ENCODE measurements at places on chromosomes 7 and 10. TPM values are rescaled to one million over a fixed set of nuclear protein-coding genes. Genes with fewer than 3 reads are reported as not detected.

GPNMB gene
- total RNA-seq = not detected

GJD4 gene
- 0.24 TPM for total RNA-seq

CPVL gene
- total RNA-seq = 49.5 TPM

AS3MT gene
- total RNA-seq = 11.4 TPM

CNPY1 gene
- not detected for total RNA-seq

PWWP2B gene
- 35.7 TPM for total RNA-seq

GRM3 gene
- not detected for total RNA-seq

ACSL5 gene
- total RNA-seq = not detected

HOXA13 gene
- total RNA-seq = not detected

SPDYE2B gene
- total RNA-seq = not detected

CNPY4 gene
- 16.8 TPM for total RNA-seq

DNA sequence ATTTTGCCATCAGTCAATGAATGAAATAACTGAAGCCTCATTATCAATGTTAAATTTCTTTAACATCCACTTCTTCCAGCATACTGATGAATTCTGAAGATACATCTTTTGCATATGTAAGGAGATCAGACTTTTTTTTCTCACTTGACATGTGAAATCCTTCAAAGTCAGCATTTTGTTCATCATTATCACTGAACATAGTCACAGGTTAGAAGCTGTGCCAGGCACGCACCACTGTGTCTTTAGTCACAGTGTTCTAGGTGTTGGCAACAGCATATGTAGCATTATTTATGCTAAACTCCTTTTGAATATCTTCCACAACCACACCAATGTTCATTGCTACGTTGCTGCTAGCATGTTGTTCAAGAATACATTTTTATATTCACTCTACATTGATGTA lies 424.2 kb upstream of the LRGUK start:
- no peak for DNase-seq
- H3K36me3 ChIP-seq = no peaks in the 10 kb centered on the region
- no peak overlapping the region for H3K4me3 ChIP-seq
- H3K27ac ChIP-seq = no peak overlapping the region
- H3K27me3 ChIP-seq = no peaks in the 10 kb centered on the region

- no peaks in the 10 kb centered on the region for H3K4me1 ChIP-seq
- no peaks in the 10 kb centered on the region for H3K36me3 ChIP-seq
- H3K27me3 ChIP-seq = no peaks in the 10 kb centered on the region
These were observed 94.9 kb upstream of the MKI67 start for GRCh38 chr10:128221117-128221516.

- H3K4me3 ChIP-seq = no peak overlapping the region
- H3K4me1 ChIP-seq = no peaks in the 10 kb centered on the region
- no peaks in the 10 kb centered on the region for H3K36me3 ChIP-seq
- H3K27ac ChIP-seq = no peak overlapping the region
- H3K27me3 ChIP-seq = no peaks in the 10 kb centered on the region
These were observed 80.3 kb upstream of the ARID5B start for GRCh38 chr10:61821153-61821552.

DNA sequence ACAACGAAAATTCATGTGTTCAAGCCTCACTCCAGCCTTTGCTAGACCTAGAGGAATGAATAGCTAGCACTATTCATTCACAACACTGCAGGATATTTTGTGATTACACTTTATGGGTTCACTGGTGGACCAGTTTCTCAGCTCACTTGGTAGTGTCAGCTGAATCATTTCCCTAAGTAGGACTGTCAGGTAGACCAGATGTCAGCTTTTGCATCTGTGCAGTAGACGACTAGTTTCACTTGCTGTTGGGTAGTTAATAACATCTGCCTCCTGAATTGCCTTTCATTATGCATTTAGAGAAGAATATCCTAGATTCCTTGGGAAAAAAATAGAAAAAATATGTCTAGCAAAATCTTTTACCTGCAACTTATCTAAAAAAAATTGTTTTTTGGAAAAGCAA lies 296.4 kb downstream of the ADARB2 start:
- no peaks in the 10 kb centered on the region for H3K4me1 ChIP-seq
- no peak for DNase-seq
- no peaks in the 10 kb centered on the region for H3K36me3 ChIP-seq
- H3K27ac ChIP-seq = no peak overlapping the region
- no peaks in the 10 kb centered on the region for H3K27me3 ChIP-seq
- no peak overlapping the region for H3K4me3 ChIP-seq

DNA sequence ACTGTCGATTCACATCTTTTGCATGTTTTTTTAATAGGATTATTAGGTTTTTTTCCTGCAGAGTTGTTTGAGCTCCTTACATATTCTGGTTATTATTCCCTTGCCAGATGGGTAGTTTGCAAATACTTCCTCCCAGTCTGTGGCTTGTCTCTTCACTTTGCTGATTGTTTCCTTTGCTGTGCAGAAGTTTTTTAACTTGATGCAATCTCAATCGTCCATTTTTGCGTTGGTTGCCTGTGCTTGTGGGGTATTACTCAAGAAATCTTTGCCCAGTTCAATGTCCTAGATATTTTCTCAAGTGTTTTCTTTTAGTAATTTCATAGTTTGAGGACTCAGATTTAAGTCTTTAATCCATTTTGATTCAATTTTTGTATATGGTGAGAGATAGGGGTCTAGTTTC lies 95.4 kb downstream of the TBXAS1 start:
- peaks cover 11% of the 10 kb centered on the region for H3K4me1 ChIP-seq
- H3K27ac ChIP-seq = no peak overlapping the region
- no peaks in the 10 kb centered on the region for H3K27me3 ChIP-seq
- no peak for DNase-seq

DNA sequence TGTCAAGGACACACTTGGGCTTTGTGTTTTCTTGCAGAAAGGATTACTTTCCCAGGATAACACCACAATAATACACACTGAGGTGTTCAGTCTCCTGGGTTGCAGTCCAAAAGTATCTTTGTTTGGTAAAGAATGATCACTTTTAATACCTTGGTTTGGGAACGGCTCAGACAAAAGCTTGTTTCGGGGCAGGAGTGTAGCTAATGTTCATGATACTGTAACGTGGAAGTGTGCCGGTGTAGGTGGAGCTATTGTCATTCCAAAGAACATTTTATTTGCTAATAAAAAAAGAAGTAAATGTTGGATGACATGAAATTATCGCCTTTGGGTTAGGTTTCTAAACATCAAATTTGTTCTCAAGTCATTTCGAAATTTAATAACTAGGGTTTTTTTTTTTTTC lies 1.2 kb downstream of the EIF4H start:
- peak overlapping the region; percentile 55 for H3K4me3 ChIP-seq
- H3K4me1 ChIP-seq = peaks cover 5% of the 10 kb centered on the region
- no peak for DNase-seq
- peak overlapping the region; percentile 98 for H3K27ac ChIP-seq
- no peaks in the 10 kb centered on the region for H3K27me3 ChIP-seq

GRCh38 chr10:80474941-80475340 lies 20.8 kb downstream of the TSPAN14 start:
- no peaks in the 10 kb centered on the region for H3K36me3 ChIP-seq
- H3K4me1 ChIP-seq = peaks cover 9% of the 10 kb centered on the region
- no peak for DNase-seq
- no peaks in the 10 kb centered on the region for H3K27me3 ChIP-seq
- H3K27ac ChIP-seq = peak overlapping the region; percentile 23
- no peak overlapping the region for H3K4me3 ChIP-seq

- no peaks in the 10 kb centered on the region for H3K36me3 ChIP-seq
- peaks cover 9% of the 10 kb centered on the region for H3K4me1 ChIP-seq
- H3K27ac ChIP-seq = no peak overlapping the region
- peak; percentile 70 for DNase-seq
These were observed 51.2 kb upstream of the TMEM229A start for GRCh38 chr7:124084024-124084423.

DNA sequence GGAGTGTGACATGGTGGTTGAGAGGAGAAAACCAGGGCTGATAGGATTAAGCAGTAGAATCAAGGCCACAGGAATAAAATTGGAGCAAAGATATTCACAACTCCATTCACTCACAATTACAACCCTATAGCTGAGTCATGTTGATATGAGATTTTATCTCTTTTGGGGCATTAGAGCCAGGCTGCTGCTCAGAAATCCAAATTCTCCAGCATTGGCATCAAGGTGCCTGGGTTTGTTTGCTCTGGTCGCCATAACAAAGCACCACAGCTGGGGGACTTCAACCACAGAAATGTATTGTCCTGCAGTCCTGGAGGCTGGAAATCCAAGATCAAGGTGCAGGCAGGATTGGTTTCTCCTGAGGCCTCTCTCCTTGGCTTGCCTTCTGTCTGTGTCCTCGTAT lies 52.5 kb upstream of the GRB10 start:
- no peak overlapping the region for H3K4me3 ChIP-seq
- H3K4me1 ChIP-seq = no peaks in the 10 kb centered on the region
- no peak overlapping the region for H3K27ac ChIP-seq
- H3K36me3 ChIP-seq = no peaks in the 10 kb centered on the region
- no peak for DNase-seq
- no peaks in the 10 kb centered on the region for H3K27me3 ChIP-seq

GRCh38 chr7:150389532-150389816 lies 10.3 kb downstream of the ZNF775 start:
- H3K36me3 ChIP-seq = peaks cover 3% of the 10 kb centered on the region
- H3K27ac ChIP-seq = no peak overlapping the region
- no peak overlapping the region for H3K4me3 ChIP-seq
- H3K27me3 ChIP-seq = no peaks in the 10 kb centered on the region

DNA sequence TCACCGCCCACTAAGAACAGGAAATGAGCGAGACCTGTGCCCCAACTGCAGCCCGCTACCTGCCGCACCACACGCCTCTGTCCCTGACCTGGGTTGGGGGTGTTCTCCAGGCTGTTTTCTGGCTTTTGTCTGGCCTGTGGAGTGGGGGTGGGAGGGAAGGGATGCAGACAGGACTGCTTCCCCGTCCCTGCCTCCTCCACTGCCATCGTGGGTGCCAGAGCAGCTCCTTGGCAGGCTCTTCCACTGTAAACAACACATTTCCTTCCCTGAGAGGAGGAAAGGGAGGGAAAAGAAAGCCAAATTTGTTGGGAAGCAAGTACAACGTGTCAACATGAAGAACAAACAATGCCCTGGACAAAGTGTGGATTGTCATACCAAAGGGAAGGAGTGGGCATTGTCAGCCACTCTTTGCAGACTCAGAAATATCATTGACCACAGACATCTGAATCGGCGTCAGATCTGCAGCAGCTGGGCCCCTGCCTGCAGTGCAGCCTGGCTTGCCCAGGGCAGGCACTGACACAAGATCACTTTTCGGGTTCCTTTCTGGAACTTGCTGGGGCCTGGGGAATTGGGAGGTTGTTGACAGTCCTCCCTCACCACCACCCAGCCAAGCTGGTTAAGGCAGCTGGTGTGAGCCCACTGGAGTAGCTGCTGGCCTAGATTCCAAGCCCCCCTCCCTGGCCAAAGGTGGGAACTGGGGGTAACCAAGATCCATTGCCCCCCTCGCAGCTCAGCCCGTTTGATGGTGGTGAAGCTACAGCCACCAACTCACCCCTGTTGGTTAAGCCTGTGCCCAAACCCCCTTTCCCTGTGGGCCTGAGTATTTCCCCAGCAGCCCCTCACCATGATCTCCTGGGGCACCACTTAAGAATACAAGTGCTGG lies 22.6 kb upstream of the TRIM8 start:
- H3K36me3 ChIP-seq = no peaks in the 10 kb centered on the region
- H3K27ac ChIP-seq = peak overlapping the region; percentile 98
- no peaks in the 10 kb centered on the region for H3K27me3 ChIP-seq
- no peak overlapping the region for H3K4me3 ChIP-seq

DNA sequence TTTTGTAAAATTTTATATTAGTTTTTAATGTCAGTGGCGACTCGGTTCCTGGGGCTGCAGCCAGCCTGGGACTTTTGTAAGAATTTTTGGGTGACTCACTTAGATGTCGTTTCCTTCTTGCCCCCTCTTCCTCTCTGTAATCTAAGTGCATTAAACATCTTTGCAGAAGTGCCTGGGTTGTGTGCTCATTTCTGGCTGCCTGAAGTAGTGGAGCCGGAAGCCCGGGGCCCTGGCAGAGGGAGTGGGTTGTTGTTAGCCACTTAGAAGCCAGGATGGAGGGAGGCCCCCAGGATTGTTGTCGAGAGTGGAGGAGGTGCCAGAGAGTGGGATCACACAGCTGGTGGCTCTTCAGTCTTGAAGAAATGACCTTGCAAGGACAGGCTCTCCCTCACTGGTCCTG lies 11.0 kb upstream of the TRIM8 start:
- no peaks in the 10 kb centered on the region for H3K27me3 ChIP-seq
- H3K4me1 ChIP-seq = peaks cover 59% of the 10 kb centered on the region
- H3K36me3 ChIP-seq = no peaks in the 10 kb centered on the region
- DNase-seq = peak; percentile 62
- peak overlapping the region; percentile 94 for H3K27ac ChIP-seq

GRCh38 chr10:43594944-43595589 lies 11.2 kb upstream of the ZNF485 start:
- no peaks in the 10 kb centered on the region for H3K36me3 ChIP-seq
- no peaks in the 10 kb centered on the region for H3K4me1 ChIP-seq

DNA sequence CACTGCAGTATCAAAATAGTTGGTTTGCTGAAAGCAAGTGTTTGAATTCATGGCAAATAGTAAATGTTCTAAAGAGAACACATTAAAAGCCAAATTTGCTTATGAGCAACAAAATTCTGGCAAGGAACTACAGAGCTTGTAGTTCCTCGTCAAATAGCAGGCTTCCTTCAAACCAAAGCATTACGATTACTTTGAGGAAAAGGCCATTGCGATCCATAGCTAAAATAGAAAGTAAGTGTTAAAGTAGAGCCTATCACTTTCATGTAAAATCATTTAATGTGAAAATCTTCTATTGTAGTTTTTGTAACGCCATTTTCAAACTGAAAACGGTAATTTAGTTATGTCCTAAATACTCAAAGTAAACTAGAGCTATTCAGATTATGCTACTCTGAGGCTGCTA lies 20.1 kb downstream of the CACNA2D1 start:
- H3K4me3 ChIP-seq = no peak overlapping the region
- no peaks in the 10 kb centered on the region for H3K36me3 ChIP-seq
- DNase-seq = no peak
- H3K27ac ChIP-seq = no peak overlapping the region
- no peaks in the 10 kb centered on the region for H3K4me1 ChIP-seq
- no peaks in the 10 kb centered on the region for H3K27me3 ChIP-seq

GRCh38 chr7:139908792-139909191 lies 79.7 kb downstream of the TBXAS1 start:
- no peak overlapping the region for H3K27ac ChIP-seq
- DNase-seq = no peak
- no peaks in the 10 kb centered on the region for H3K36me3 ChIP-seq

DNA sequence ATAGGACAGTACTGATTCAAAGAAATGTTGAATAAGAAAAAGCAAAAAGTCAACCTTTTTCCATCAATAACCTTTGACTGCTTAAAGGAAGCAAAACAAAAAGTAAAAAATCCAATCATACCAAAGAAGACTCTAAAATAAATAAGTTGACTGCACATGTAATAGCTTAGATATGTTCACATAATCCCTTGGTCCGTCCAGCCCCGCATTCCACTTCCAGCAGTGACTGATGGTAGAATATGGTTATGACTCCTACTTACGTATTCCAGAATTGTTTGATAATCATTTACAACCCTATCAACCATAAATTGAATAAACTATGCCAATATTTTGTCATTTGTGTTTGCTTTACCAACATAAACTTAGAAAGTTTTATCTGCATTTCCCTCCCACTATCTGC lies 77.9 kb downstream of the CTNNA3 start:
- no peaks in the 10 kb centered on the region for H3K36me3 ChIP-seq
- no peaks in the 10 kb centered on the region for H3K27me3 ChIP-seq
- no peak for DNase-seq
- H3K4me1 ChIP-seq = peaks cover 4% of the 10 kb centered on the region

- H3K4me3 ChIP-seq = peak overlapping the region; percentile 20
- H3K36me3 ChIP-seq = no peaks in the 10 kb centered on the region
- H3K27ac ChIP-seq = no peak overlapping the region
- H3K4me1 ChIP-seq = peaks cover 4% of the 10 kb centered on the region
- DNase-seq = no peak
- peaks cover 100% of the 10 kb centered on the region for H3K27me3 ChIP-seq
These were observed 167.5 kb downstream of the NRF1 start for GRCh38 chr7:129778770-129779601.

- no peak for DNase-seq
- H3K36me3 ChIP-seq = no peaks in the 10 kb centered on the region
- no peak overlapping the region for H3K27ac ChIP-seq
- peaks cover 6% of the 10 kb centered on the region for H3K4me1 ChIP-seq
- no peak overlapping the region for H3K4me3 ChIP-seq
These were observed 15.6 kb downstream of the RPA3 start for GRCh38 chr7:7702826-7703225.
